Activated naive CD8-positive, alpha-beta T cell treated with anti-CD3 and anti-CD28 coated beads, Interleukin-2, amount 10 ng/mL, durations not matched to agents 7 days and 5 days (primary cell): ENCODE measurements at places on chromosomes 13 and 19. TPM values are rescaled to one million over a fixed set of nuclear protein-coding genes. Genes with fewer than 3 reads are reported as not detected.
A peak's percentile ranks its signal among the peaks of the same experiment; 100 is the strongest.

DNA sequence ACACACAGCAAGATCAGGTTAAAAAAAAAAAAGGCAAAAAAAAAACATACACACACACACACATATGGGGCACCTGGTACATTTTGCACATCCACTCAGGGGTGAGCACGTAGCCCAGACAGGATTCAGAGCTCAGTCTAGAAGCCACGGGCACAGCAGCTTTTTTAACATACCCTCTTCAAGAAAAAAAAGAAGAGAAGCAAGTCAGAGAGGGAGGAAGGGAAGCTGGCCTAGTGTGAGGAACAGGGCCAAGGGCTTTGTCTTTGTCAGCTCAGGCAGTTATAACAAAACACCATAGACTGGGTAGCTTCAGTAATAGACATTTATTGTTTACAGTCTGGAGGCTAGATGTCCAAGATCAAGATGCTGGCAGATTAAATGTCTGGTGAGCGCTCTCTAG is 2.3 kb upstream of the TPM4 start:
- no peaks in the 10 kb centered on the region for H3K27me3 ChIP-seq
- peaks cover 49% of the 10 kb centered on the region for H3K4me1 ChIP-seq
- H3K27ac ChIP-seq = peak overlapping the region; percentile 87
- peak overlapping the region; percentile 28 for H3K4me3 ChIP-seq
- peaks cover 13% of the 10 kb centered on the region for H3K36me3 ChIP-seq
- no peak for DNase-seq

DNA sequence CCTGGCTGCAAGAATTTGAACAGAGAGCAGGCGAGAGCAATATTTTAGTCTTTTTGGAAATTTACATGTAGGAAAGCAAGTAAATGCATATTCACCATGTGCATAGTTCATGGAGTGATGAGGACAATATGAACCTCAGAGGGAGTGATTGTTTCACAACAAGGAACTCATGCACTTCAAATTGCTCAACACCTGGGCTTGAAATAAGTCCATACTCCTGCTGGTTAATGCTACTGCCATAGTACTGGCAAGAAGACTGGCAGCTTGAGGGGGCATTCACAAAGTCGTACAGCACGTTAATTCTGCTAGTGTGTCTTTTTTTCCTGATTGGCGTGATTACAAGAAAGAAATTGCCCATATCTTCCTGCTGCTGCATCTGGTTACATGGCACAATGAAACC is 267.6 kb downstream of the PCDH17 start:
- H3K4me1 ChIP-seq = no peaks in the 10 kb centered on the region
- no peak for DNase-seq
- H3K27ac ChIP-seq = no peak overlapping the region
- no peaks in the 10 kb centered on the region for H3K36me3 ChIP-seq
- no peak overlapping the region for H3K4me3 ChIP-seq

DNA sequence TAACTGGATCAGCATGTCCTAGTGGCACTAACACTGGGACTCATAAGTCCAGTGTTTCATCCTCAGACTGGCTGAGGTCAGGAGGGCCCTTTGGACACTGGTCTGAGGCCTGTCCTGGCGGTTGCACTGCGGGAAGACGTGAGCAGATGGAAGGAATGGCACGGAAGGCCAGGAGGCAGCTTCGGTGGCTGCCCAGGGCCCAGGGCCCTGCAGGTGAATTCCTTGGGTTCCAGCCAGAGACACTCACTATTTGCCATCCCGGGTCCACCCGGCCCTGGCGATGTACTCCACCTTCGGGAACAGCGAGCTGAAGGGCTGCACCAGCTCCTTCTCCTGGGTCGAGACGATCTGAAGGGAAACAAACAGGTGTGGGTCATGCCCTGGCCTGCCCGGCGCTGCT is 26.3 kb downstream of the DPP9 start:
- H3K4me1 ChIP-seq = peaks cover 1% of the 10 kb centered on the region
- DNase-seq = no peak
- no peak overlapping the region for H3K4me3 ChIP-seq
- H3K27ac ChIP-seq = no peak overlapping the region
- no peaks in the 10 kb centered on the region for H3K27me3 ChIP-seq

- peak overlapping the region; percentile 64 for H3K27ac ChIP-seq
- DNase-seq = no peak
- peaks cover 22% of the 10 kb centered on the region for H3K36me3 ChIP-seq
- no peaks in the 10 kb centered on the region for H3K27me3 ChIP-seq
Observed at GRCh38 chr19:38663957-38664502, 16.6 kb downstream of the ACTN4 start.

Gene ADPRHL1
- 1.0 TPM for total RNA-seq
